ENCODE measurements at places on chromosomes 4 and X. TPM values are rescaled to one million over a fixed set of nuclear protein-coding genes. Genes with fewer than 3 reads are reported as not detected.

The FGF2 gene
- 49.1 TPM for total RNA-seq

The F9 gene
- not detected for total RNA-seq

The XKRX gene
- total RNA-seq: 0.89 TPM

The CXCL11 gene
- 0.20 TPM for total RNA-seq

The FAM13A gene
- total RNA-seq: 5.7 TPM

The NXF2 gene
- total RNA-seq: not detected

The AMTN gene
- total RNA-seq: 0.15 TPM

The HMGB2 gene
- total RNA-seq: 120 TPM

The RAB33A gene
- total RNA-seq: 0.13 TPM

The ARSJ gene
- 3.7 TPM for total RNA-seq

The TCEAL2 gene
- not detected for total RNA-seq

The RPS6KA6 gene
- total RNA-seq: 5.2 TPM

The SYN1 gene
- total RNA-seq: 0.29 TPM
